ENCODE measurements at places on chromosomes 4 and X.
A peak's percentile ranks its signal among the peaks of the same experiment; 100 is the strongest.

GRCh38 chr4:105710012-105710600 is 1.5 kb downstream of the GSTCD start:
- DNase-seq = no peak

- DNase-seq = no peak
Measured at GRCh38 chr4:101933855-101934254, 143.3 kb downstream of the BANK1 start.

- no peak for DNase-seq
Measured at GRCh38 chr4:122224348-122224747, 72.2 kb downstream of the BLTP1 start.

DNA sequence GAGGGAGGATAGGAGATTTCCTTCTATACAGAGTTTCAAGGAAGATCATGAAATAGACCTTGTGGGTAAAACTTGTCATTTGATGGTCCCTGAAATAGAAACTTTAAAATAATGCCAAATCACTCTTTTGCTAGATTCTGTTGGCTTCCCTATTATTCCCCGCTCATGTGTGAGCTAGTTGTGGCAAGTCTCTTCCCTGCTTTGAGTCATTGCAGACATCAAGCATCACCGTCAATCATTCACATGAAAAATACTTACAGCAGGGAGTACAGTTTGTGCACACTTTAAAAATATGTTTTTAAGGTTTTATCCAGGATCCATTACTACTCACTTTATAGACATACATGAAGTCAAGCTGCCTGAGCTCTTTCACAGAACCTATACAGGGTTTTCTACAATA is 35.2 kb upstream of the INPP4B start:
- no peak for DNase-seq

DNA sequence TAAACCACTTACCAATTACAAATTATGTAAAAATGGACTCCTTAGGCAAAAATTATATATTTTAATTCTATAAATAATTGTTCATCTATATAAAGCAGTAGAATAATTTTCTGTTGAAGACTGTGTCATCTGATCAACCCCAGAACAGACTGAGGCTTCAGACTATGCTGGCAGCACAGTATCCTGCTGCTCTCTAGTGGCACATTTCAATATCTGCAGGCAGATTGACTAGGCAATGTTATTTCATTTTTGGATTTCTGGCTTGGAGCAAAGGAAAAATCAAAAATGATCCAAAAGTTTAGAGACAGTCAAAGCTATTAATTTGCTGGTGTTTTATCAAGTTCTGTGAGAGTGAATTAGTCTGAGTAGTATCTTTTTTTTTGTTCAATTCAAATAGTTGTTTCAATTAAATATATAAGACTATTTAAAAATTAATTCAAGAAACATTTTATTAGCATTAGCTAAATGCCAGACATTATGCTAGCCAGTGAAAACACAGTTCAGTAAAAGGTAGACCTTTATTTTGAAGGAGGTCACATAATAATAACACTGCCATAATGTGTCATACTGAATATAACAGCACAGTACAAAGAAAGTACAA is 21.3 kb upstream of the SULT1E1 start:
- DNase-seq = peak; percentile 63

GRCh38 chr4:108168671-108169523 is at the start of gene LEF1:
LEF1 (minus strand) TSS chr4:108168932; CDS start chr4:108167767, 1,165 bp downstream.
- no peak for DNase-seq

- no peak for DNase-seq
Measured at GRCh38 chr4:99205153-99205979, 13.7 kb downstream of the ADH6 start.

DNA sequence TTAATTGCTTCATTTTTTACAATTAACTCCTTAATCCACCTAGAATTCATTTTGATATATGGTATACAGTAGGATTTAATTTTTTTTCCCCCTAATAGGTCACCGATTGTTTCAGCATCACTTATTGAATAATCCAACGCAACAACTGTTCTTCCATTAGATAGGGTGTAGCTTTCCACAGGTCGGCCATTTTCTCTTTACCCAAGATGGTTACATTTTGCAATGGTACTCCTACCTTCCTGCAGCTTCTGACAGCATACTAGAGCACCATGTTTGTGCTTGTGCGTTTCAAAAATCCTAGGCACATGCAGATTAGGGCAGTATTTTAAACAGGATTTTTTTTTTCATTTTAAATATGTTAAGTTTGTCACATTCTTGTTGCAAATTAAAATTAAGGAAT is 2.3 kb downstream of the LINC00632 start:
- no peak for DNase-seq
